ENCODE measurements at places on chromosomes 12 and 14.

GRCh38 chr12:111488798-111489197, 83.1 kb downstream of the SH2B3 start:
- no peak for DNase-seq

DNA sequence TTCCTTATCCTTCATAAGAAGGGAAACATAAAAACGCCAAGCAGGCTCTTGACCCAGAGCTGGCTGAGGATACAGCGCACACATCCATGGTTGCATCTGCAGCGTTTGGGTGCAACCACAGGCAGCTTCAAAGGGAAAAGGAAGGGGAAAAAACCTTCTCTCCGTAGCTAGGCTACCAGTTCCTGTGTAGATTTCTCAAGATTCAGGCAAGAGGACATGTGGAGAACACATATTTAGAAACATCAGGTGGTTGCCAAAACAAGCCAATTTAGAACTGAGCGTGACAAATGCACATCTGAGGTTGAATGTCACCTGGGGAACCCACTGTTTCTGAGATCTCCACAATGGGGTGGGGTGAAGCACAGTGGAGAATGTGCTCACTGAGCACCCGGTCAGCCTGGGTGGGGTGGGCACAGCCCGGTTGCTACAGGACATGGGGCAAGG, 78.3 kb upstream of the BDKRB2 start:
- peak; percentile 68 for DNase-seq

DNA sequence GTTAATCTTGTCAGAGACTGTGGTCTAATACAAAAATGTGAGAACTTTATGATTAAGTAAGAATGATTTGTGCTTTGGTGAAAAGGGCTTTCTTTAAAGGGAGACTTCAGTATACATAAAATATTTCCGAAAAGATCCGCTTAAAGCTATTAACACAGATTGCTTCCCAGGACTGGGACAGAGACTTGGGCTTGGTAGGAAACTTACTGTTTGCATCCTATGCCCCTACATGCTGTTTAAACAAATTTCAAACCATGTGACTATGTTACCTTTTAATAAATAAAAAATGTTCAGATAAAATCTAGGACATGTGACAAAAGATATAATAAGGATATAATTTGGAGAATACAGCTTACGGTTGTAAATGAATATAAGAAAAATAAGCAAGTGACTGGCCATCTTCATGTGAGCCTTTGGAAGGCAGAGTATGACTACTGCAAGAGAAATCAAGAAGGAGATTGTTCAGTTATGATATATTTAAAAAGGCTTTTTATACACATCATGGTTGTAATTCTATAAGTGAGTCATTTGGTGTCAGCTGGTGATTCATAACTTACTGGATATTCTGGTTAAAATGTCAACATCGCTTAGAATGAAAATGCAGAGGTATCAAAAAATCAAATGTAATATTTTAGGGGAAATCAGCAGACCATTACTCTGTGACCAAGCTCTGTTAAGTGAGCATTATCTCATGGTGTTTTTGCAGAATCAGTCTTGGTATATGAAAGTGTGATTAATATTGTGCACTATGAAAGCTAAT, 234.7 kb upstream of the E2F7 start:
- no peak for DNase-seq

- no peak for DNase-seq
Observed at GRCh38 chr14:79699206-79699605, 512.1 kb downstream of the DIO2 start.

GRCh38 chr12:104741077-104741476, 217.0 kb downstream of the SLC41A2 start:
- no peak for DNase-seq

GRCh38 chr12:13986031-13986430, 4.6 kb upstream of the GRIN2B start:
- no peak for DNase-seq

GRCh38 chr12:108649669-108650068, 16.0 kb upstream of the SELPLG start:
- no peak for DNase-seq

- DNase-seq, result no peak
Observed at GRCh38 chr14:52346778-52347177, 32.7 kb downstream of the PTGER2 start.

DNA sequence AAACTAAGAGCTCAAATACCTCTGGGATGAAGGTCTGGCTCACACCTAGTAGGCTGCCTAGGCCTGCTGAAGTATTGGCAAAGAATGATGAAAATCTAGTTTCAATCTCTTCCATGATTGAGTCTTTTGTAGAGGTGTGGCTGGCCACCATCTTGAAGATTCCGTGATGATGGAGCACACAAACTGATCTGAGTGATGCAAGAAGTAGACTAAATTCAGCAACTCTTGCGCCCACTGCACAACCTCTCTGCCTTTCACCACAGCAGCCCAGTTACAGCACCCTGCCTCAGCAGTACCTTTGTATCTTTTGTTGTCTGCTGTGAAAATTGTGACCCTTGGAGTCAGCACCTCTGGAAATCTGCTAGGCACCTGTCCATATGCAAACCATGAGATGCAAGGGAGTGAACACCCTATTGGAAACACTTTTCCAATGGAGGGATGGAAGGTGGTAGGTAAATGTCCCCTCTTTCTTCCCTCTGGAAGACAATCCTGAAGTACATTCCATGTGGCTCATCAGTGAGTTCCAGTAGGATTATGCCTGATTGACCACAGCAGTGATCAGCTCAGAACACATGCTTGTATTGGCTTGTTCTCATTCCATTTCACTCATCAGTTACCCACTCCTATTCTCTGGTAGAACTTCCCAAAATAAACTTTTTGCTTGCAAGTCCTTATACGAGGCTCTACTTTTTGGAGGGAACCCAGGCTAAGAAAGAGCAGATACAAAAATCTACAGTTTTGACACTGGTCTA, 58.6 kb downstream of the BTBD7 start:
- no peak for DNase-seq

GRCh38 chr14:91728616-91729183, 3.2 kb downstream of the CATSPERB start:
- DNase-seq, result no peak

DNA sequence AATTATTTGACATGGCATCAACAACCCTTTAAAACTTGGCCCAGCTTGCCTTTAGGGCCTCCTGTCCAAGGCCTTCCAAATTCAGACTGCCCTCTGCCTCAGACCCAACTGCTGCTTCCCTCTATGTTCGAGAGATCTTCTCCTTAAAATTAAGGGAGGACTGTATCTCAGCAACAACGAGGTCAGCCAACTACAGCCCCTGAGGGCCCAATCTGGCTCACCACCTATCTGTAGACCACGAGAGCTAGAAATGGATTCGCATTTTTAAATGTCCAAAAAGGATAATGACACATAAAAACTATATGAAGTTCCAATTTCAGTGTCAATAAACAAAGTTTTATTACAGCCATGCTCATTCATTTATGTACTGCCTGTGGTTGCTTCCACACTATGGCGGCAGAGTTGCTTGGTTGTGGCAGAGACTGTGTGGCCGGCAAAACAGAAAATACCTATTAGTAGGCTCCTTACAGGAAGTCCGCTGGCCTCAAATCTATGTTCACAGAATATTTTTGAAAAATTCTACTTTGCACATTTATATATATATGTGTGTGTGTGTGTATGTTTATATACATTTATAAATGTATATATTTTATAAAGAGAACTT, 1026.9 kb downstream of the BCL11B start:
- no peak for DNase-seq

- DNase-seq, result no peak
Observed at GRCh38 chr14:72904218-72904617, 10.3 kb upstream of the DPF3 start.

GRCh38 chr14:70032016-70032415, 152.8 kb downstream of the SMOC1 start:
- no peak for DNase-seq

DNA sequence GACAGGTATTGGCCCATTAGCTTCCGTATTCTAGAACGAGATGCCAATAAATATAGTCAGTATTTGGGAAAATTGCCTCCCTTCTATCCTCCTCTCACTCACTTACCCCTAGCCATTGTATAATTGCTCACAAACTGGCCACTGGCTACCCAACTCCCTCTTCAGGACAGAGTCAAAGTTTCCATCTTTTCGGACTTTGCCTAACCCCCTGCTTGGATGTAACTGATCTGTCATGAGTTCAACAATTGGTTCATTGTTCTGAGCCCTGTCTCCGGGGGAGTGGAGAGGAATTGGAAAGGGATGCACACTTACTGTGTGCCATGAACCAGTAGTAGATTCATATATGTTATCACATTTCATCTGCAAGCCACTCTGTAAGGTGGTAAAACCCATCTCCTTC, 12.2 kb downstream of the MYRFL start:
- DNase-seq, result no peak

DNA sequence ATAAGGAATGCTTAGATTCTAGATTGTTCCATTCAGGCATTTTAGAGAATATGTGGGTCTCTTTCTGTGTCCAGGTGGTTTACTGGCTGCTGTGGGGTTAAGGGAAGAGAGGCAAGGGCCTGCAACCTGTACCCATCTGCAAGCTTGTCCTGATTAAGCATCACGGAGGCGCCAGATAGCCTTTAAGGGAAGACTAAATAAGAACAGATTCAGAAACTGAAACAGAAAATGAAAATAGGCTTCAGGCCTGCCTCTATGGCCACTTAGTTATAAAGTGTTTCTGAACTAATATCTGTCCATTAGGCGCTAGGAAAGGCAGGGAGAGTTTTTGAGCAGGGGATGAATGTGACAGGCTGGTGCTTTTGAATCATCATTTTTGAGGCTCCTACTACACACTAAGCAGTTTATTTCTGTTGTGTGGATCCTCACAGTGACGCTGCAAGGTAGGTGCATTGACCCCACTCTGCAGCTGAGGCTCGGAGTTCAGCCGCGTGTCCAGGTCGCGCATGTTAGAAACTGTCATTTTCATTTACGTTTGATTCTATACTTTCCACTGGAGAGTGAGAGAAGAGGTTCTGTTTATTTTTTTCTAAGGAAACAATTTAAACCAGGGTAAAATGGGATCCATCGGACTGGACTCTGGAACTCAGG, 47.4 kb downstream of the SLC6A12 start:
- DNase-seq, result no peak

DNA sequence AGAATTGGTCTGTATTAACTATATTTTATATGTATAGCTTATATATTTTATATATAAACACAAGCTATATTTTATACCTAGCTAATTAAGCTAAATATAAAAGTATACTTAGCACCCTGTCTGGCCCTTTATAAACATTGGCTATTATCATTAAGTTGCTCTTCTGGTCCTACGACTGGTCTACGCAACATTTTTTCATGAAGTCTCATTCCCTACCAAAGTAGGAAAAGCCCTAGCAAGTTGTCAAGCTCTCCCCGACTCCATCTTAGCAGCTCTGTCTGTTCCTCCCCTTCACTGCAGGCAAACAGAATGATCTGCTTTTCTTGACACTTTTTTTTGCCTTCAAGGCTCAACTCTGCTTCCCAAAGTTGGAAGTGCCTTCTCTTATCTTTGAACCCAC, 36.7 kb upstream of the ELK3 start:
- DNase-seq, result no peak

- no peak for DNase-seq
Observed at GRCh38 chr12:50151047-50151687, 16.0 kb downstream of the CERS5 start.

DNA sequence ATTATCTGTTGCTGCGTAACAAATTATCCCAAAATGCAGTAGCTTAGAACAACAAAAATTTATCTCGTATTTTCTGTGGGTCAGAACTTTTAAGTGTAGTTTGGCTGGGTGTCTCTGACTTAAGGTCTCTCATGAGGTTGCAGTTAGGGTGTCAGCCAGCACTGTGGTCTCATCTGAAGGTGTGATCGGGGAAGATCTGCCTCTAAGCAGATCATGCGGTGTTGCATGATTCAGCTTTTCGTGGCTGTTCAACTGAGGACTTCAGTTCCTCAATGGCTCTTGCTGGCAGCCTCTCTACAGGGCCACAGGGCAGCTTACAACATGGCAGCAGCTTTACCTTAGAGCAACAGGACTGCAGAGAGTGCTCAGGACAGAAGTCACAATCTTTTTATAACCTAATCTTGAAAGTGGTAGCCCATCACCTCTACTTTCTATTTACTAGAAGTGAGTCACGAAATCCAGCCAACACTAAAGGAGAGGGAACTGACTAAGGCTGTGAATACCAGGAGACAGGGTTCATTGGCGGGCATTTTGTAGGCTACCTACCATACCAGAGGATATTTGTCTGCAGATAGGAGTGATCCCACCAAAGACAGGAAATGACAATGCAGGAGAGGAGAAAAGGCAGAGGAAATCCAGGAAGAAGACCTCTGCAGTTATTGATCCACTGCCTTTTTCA, 1.8 kb upstream of the TMPRSS12 start:
- peak; percentile 21 for DNase-seq

- DNase-seq, result no peak
Observed at GRCh38 chr14:29518335-29518734, 409.3 kb downstream of the PRKD1 start.

GRCh38 chr12:108896336-108896735, 16.4 kb downstream of the DAO start:
- DNase-seq, result peak; percentile 81

DNA sequence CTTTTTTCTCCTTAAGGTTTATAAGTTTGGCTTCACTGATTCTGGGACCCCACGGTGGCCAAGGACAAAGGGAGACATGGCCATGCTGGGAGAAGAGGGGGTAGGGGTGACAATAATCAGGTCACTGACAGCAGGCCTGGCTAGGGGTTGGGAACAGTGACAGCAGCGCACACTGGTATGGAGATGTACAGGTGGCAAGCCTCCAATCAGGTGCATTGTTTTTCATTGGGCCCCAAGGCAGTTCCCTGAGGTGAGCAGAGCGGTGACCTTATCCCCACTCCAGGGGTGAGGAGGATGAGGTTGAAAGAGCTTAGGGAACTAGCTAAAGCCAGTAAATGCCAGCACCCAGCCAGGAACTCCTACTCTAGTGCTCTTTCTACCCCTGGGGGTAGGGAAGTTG, 1.4 kb downstream of the SYNDIG1L start:
- no peak for DNase-seq

DNA sequence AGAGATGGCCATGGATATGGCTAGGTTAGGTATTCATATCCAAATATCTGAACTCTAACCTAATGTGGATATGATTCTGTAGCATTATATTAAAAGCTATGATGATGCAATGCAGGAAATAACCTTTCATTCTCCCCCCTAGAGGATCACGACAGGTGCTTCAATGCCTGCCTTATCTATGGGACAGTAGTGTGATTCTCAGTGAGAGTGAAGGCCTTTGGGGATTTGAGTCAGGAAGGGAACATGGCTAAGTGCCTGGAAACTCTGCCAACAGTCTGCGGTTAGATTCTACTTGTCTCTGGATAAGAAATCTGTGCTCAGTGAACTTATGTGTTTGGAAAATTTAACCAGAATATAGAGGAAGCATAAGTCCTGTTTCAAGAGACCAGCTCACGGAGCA, 81.8 kb downstream of the SLC38A1 start:
- DNase-seq, result no peak

- DNase-seq, result no peak
Observed at GRCh38 chr12:130649101-130650045, 66.7 kb downstream of the RIMBP2 start.

DNA sequence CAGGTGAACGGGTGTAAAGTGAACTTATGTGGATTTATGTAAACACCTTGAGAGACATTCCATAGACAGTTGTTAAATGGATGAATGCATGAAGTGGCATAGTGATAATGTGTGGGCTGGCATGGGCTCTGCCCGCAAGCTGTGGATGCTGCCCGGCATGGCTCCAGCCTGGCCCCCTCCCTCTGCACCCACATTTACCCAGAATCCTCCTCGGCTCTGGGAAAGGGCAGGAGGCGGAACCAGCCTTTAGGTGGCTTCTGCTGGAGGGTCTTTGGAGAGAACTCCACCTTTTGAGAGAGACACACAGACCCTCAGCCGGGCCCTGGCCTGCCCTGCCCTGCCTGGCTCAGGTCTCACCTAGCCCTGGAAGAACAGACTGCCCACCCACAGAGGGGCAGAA, 18.7 kb downstream of the RASAL1 start:
- no peak for DNase-seq

- DNase-seq, result no peak
Observed at GRCh38 chr12:101957252-101957959, 80.0 kb downstream of the DRAM1 start.
